Naive thymus-derived CD8-positive, alpha-beta T cell (primary cell): ENCODE measurements at places on chromosomes 7 and 10. TPM values are rescaled to one million over a fixed set of nuclear protein-coding genes. Genes with fewer than 3 reads are reported as not detected.

DNA sequence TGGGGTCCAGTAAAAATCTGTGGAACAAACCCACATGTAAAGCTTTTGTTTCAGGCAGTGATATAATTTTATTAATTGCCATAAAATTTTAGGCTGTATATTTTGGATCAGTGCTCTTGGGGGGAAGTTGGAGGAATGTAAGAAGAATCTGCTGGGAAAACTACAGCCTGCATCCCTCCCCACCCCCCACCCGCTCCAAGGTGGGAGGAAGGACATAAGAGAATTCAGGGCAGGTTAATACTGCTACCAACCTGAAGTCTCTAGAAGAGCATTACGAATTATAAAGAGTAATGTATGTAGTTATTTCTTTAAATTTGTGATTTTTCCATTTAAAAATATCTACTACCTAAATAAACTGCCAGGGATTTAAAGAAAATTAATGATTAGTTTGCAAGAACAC lies 47.2 kb upstream of the GPR37 start:
- DNase-seq, result no peak

- DNase-seq, result no peak
Measured at GRCh38 chr10:115981081-115981480, 291.9 kb downstream of the GFRA1 start.

DNA sequence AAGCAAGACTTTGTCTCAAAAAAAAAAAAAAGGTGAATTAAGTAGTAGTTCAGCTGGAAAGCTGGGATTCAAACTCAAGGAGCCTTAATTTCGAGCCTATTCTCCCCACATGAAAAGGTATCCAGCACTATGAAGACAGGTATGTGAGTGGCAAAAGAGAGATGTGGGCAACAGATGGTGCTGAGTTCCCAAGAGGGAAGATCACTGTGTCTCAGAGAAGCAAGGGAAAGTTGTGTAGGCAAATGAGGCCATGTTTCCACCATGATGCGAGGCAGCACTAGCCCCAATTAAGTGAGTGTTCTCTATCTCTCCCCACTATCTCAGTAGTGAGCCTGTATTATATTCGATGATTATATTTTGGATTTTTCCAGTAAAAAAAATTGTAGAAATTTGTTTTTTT lies 19.8 kb upstream of the ST7 start:
- DNase-seq, result no peak

GRCh38 chr7:86788948-86789347 lies 145.2 kb downstream of the GRM3 start:
- no peak for DNase-seq

DNA sequence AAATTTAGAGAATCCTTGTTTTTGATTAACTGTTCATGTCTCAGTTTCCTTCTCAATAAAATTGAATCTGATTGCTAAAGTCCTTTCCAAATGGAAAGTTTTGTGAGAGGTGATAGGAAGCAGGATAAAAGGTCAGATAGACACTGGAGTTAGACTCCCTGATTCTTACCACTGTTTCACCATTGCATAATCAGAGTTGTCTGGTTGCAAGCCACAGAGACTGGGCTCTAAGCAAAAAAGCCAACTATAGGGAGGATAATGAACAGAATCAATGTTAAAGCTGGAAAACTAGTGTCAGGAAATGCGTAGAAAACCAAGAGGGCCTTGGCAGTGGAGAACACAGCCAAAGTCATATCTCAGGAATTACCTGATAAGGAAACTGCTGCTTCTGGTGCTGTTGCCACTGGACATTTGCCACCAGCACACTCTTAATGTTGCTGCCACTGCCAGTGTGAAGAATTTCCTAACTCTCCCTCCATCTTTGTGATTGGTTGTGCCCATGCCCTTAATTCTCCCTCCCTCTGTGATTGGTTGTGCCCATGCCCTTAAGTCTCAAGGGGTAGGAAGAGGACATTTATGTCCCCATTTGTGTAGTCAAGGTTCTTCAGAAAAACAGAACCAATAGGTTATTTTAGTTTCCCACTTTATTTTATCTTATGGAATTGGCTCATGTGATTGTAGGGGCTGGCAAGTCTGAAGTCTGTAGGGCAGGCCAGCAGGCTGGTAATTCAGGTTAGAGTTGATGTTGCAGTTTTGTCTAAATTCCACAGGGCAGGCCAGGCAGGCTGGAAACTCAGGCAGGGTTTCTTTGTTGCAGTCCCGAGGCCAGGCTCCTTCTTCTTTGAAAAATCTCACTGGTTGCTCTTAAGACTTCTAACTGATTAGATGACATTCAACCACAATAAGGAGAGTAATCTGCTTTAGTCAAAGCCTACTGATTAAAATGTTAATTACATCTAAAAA lies 639.0 kb downstream of the REEP3 start:
- no peak for DNase-seq

GRCh38 chr10:111122127-111122526 lies 45.3 kb downstream of the ADRA2A start:
- DNase-seq, result no peak

COX19 gene
- total RNA-seq, result 49.0 TPM

LMOD2 gene
- not detected for total RNA-seq

DNA sequence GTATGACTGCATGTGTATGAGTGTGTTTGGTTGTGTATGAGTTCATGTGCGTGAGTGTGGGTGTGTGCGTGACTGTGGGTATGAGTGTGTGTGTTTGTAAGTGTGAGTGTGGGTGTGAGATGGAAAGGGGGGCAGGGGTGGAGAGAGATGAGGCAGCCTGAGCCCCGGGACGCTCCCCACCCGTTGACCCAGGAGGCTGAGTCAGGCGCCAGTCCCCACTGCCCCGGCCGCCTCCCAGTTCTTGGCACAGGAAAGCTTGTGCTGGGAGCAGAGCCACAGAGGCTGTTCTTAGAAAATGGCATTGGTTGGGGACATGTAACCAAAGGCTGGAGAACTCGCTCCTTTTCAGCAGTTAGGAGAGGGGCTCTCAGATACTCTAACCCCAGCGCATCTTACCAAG lies 27.8 kb upstream of the NUB1 start:
- no peak for DNase-seq

DNA sequence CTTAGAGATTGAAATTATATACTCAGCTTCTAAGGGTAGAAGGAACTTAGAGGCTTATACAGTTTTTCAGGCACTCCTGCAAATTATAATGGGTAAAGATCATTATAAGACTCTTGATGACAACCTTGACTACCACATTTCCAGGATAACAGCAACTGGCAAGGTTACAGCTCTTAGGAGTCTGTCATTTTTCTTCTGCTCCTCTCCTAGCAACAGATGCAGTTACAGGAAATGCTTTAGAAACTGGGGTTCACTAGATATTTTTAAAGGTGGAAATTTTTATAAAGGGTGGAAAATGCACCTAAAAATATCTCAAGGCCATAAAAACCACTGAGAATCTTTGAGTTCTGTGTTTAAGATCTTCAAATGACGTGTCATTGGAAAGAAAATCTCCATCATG lies 185.8 kb downstream of the RELN start:
- no peak for DNase-seq

- DNase-seq, result no peak
Measured at GRCh38 chr7:66055321-66055956, 20.2 kb upstream of the ASL start.

GPR15LG gene
- not detected for total RNA-seq

- DNase-seq, result no peak
Measured at GRCh38 chr7:149708026-149708425, 65.4 kb downstream of the ZNF467 start.

DNA sequence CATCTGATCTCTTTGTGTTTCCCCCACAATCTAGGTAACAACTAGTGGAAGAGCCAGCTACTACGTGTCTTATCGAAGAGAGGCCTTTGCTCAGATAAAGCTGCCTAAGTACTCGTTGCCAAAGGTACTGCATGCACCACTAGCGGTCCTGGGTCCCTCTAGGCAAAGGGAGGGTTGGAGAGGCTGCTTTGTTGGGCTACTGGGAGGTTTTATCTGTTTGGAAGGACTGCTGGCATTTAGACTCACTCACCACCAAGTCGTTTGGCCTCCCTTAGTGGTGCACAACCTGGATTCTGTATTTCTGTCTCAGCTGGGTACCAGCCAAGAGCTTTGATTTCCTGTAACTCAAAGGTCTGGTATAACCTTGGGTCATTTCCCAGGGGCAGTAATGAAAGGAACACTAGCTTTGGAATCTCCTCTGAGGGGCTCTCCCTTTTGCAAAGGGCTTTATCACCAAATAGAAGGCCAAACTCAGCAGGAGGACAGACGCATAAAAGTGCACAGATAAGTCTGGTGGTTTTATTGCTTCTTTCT lies 498.3 kb downstream of the SORCS3 start:
- DNase-seq, result no peak

- no peak for DNase-seq
Measured at GRCh38 chr10:97520520-97520919, 21.8 kb downstream of the UBTD1 start.

DNA sequence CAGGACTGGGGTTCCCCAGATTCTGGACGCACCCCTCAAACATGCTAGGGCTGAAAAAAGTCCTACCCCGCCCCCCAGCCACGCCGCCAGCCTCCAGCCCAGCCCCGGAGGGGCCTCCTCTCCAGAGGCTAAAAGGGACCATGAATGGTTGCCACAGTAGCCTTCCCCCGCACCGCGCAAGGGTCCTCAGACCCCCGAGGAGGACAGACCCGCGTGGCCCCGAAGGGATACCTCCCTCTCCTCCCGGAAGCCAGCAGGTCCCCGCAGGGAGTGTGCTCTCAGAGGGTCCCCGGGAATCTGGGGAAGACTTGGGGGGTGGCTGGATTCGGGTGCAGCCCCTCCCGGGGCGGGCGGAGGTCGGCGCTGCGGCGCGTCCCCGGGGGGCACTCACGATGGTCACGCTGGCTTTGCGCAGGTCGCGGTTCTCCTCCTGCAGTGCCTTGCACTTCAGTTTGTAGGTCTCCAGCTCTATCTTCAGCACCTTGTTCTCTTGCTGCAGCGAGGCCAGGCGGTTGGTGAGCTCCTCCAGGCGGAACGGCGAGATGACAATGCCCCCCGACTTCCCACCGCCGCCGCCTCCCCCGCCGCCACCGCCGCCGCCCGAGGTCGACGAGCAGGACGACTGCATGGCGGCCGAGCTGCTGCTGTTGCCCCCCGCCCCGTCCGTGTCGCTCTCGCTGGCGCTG lies 482 bp downstream of the CCDC6 start:
- DNase-seq, result no peak

FKBP9 gene
- not detected for total RNA-seq

FAM20C gene
- 0.66 TPM for total RNA-seq

SPDYE16 gene
- total RNA-seq, result 0.26 TPM

CDCA7L gene
- total RNA-seq, result 42.1 TPM

DNA sequence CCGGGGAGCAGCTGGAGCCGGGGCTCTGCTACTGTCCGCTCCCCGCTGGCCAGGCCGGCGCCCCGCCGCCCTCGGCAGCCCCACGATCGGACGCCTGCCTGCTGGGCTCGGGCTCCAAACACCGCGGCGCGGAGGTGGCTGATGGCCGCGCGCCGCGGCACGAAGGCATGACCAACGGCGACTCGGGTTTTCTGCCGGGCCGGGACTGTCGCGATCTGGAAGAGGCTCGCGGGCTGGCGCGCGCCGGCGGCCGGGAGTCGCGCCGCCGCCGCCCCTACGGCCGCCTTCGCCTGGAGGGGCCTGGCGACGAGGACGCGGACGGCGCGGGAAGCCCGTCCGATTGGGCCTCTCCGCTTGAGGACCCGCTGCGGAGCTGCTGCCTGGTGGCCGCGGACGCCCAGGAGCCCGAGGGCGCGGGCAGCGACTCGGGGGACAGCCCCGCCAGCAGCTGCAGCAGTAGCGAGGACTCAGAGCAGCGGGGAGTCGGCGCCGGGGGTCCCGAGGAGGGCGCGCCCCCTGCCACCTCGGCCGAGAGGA lies 570 bp downstream of the TBC1D12 start:
- DNase-seq, result no peak

PRR15 gene
- not detected for total RNA-seq

- no peak for DNase-seq
Measured at GRCh38 chr10:57562211-57562610, 705.5 kb downstream of the IPMK start.

POLR3A gene
- total RNA-seq, result 17.9 TPM

DNA sequence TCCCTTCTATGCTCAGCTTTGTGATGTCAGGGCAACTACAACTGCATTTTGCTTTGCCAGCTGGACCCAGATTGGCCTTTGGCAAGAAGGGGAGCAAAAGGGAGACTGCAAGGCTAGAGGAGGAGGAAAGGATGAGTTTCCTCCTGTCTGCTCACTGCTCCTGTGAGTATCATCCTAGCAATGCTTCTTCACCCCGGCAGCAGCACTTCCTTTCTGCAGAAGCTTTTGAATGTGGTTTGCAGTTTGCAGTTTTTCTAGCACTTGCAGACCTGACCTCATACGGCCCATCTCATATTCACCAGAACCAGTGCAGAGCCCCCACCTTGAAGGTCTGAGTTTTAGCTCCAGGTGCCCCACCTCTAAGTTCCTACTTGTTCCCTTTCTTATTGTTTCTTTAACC lies 14.8 kb downstream of the C7orf33 start:
- DNase-seq, result no peak

DNA sequence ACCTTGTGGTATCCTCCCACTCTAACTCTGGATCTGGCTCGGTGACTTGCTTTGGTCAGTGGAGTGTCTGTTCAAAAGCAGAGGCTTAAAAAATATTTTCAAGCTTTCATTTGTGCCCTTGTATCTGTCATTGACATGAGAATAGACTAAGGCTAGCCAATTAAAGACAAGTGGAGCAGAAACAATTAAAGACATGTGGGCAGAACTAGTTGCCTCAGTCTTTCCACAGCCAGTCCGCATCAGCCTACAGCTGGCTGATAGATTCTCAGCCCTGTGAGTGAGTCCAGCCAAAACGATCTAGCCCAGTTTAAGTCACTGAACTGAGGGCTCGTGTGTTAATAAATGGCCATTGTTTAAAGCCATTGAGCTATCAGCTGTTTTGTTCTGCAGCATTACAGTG lies 185.2 kb upstream of the DGKB start:
- no peak for DNase-seq

GRCh38 chr10:128084364-128084763 lies 41.9 kb downstream of the MKI67 start:
- no peak for DNase-seq

DNA sequence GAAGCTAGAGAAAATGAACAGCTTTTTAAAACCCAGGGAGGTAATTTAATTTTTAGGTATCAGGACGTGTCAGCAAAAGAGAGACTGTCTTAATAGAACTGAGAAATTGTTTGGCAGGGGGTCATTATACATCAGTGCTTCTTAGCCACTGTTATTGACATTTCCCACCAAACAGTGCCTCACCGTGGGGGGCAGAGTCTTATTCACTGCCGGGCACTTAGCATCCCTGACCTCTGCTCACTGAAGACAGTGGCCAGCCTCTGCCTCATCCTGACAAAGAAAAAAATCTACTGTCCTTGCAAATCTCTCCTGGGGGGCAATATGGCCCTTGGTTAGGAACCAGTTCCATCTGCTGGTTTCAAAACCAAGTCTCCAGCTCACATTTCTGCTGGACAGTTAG lies 14.2 kb upstream of the MKI67 start:
- no peak for DNase-seq

- DNase-seq, result no peak
Measured at GRCh38 chr7:47704936-47705335, 123.0 kb upstream of the TNS3 start.

TLL2 gene
- 0.13 TPM for total RNA-seq

DNA sequence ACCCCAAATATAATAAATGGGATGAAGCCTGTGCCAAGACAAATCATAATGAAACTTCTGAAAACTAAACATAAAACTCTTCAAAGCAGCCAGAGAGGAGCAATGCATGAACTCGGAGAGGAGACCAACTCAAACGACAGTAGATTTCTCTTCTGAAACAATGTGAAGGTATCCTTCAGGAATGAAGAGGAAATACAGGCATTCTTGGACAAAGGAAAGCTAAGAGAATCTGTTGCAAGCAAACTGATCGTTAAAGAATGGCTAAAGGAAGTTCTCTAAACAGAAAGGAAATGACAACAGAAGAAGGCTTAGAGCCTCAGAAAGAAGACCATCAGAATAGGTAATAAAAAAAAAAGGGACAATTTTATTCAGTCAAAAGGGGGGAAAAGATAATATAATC lies 6.6 kb downstream of the GNA12 start:
- DNase-seq, result no peak

CNNM1 gene
- 0.49 TPM for total RNA-seq
